ENCODE measurements at places on chromosomes 1 and 21.

- no peak for ATAC-seq
Measured at GRCh38 chr1:114505148-114505561, 5.8 kb downstream of the TRIM33 start.

GRCh38 chr1:54278941-54279422, 79.0 kb downstream of the MRPL37 start:
- ATAC-seq: no peak

- no peak for ATAC-seq
Measured at GRCh38 chr21:29221253-29221744, 77.4 kb upstream of the BACH1 start.

DNA sequence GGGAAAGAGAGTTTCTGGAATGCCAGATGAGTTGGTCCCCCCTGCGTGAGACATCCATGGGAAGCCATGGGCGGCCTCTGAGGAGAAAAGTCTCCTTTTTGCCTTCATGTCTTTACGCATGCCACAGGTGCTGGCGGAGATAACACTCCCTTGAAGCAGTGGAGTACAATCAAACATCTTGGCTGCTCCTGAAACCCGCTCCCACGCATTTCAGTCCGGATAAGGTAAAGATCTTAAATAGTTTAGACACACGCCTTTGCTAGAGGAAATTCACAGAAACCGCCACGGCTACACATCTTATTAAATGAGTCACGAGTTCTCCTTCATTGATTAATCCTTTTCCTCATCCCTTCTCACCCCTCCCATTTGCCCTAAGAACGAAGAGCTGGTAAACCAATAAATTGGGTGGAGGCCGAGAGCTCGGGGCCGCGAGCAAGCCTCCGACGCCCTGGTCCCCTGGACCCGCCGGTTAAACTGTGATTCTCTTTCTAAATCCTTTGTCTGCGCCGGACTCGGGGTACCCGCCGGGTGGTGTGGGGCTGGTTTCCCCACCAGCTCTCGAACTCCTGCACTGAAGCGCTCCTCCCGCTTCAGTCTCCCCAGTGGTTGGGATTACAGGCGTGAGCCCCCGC, 6.6 kb upstream of the ZNF669 start:
- no peak for ATAC-seq

DNA sequence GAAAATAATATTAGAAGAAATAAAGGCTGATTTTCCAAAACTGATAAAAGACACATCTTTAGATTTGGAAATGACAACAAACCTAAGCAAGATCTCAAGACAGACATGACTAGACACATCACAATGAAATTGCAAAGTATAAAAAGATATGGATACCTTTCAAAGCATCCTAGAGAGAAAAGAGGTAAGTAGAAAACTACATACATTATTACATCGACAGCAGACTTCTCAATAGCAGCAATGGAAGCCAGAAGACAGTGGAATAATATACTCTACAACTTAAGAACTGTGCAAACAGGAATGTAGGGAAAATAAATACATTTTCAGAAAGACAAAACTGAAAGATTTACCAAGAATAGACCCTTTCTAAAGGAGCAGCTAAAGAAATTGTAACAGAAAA, 50.2 kb downstream of the DENND1B start:
- ATAC-seq: no peak

DNA sequence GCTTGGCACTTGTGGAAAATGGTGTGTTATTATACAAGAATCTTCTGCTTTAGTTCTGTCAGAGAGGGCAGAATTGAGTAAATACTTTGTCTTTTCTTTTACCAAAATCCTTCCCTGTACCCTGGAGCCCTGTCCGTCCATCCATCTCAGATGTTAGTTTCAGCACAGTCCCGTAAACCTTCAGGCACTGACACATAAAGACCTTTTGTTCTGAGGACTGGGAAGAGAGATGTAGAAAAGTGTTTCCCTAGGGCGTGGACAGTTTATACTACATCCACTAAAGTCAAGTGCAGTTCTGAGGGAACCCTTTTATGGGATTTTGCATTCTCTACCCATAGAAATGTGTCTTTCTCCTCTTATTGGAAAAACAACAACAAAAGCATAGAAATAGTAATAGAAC, 162.4 kb downstream of the PDE4B start:
- ATAC-seq: no peak

Measured in motor neuron (in vitro differentiated cells).